ENCODE measurements at places on chromosomes 12 and 14. TPM values are rescaled to one million over a fixed set of nuclear protein-coding genes. Genes with fewer than 3 reads are reported as not detected.

The GPR68 gene
- 1.1 TPM for total RNA-seq

The SLC6A12 gene
- total RNA-seq = not detected

The SFSWAP gene
- total RNA-seq = 76.9 TPM

The LMNTD1 gene
- total RNA-seq = not detected

The RNF31 gene
- 90.5 TPM for total RNA-seq

The SEL1L gene
- 71.5 TPM for total RNA-seq

The LRFN5 gene
- 13.8 TPM for total RNA-seq

The FBRSL1 gene
- 115 TPM for total RNA-seq

The LRRK2 gene
- 1.7 TPM for total RNA-seq

The PMCH gene
- not detected for total RNA-seq

The ANG gene
- total RNA-seq = 3.8 TPM

The C12orf50 gene
- 0.22 TPM for total RNA-seq

DNA sequence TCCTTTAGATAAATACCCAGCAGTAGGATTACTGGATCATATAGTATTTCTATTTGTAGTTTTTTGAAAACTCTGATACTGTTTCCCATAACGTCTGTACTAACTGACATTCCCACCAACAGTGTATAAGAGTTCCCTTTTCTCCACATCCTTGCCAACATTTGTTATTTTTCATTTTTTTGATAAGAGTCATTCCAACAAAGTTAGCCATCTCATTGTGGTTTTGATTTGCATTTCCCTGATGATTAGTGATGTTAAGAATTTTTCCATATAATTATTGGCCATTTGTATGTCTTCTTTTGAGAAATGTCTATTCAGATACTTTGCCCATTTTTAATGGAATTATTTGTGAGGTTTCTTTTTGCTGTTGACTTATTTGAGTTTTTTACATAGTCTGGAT, 486.0 kb downstream of the FLRT2 start:
- no peak for DNase-seq

DNA sequence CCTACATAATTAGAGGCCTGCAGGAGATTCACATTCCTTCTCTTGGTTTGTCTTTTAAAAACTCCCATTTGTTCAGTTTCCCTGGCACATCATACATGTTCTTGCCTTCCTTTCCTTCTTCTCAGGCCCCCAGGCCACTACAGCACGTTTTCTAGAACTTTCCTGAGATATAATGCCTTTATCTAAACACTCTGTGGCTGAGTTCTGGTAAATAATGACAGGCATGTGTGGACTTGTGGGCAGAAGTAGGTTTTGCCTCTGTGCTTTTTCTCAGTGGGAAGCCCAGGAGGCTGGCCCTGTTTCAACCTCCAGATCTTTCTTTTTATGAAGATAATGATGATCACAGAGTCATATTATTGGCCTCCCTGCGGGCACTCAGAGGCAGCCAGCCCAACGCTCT, 117.2 kb downstream of the TMX1 start:
- DNase-seq = no peak

- DNase-seq = no peak
Observed at GRCh38 chr12:117277875-117278274, 83.6 kb downstream of the NOS1 start.

- no peak for DNase-seq
Observed at GRCh38 chr14:74979442-74980397, 23.0 kb upstream of the EIF2B2 start.

DNA sequence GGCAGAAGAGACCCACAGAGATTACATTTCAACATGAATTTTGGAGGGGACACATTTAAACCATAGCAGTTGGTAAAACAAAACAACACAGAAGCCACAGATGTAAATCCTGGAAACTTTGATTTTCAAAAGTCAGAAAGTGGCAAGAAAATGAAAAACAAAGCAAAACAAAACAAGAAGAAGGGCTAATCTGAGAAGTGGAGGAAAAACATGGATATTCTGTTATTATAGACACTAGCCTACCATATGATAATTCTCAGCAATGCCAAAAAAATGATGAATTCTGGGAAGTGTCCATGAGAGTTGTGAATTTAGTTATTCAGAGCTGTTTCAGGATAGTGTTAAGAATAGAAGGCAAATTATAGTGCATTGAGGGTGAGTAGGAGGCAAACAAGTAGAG, 192.3 kb downstream of the TRHDE start:
- DNase-seq = no peak

- no peak for DNase-seq
Observed at GRCh38 chr14:25485381-25485780, 435.4 kb upstream of the STXBP6 start.

GRCh38 chr14:101025696-101026095, 122.2 kb upstream of the RTL1 start:
- DNase-seq = no peak

GRCh38 chr12:107400686-107401447, 284.7 kb upstream of the PWP1 start:
- DNase-seq = no peak

GRCh38 chr12:45331552-45331951, 115.7 kb downstream of the ANO6 start:
- no peak for DNase-seq

- no peak for DNase-seq
Observed at GRCh38 chr12:123126294-123127181, 24.4 kb downstream of the PITPNM2 start.

DNA sequence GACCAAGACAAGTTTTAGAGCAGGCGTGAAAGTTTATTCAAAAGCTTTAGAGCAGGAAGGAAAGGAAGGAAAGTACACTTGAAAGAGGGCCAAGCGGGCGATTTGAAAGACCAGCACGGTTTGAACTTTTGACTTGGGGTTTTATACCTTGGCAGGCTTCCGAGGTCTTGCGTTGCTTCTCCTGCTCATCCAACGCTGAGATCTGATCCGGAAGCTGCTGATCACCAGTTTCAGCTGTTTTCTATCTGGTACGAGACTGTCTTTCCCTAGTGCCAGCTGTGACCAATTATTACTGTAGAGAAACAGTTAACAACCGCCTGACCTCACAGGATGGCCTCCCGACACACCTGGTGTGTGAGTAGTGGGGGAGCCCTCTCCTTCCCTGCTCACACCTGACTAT, 20.6 kb upstream of the SNRPF start:
- DNase-seq = no peak

GRCh38 chr12:121441555-121441954, 41.6 kb downstream of the RNF34 start:
- DNase-seq = no peak

DNA sequence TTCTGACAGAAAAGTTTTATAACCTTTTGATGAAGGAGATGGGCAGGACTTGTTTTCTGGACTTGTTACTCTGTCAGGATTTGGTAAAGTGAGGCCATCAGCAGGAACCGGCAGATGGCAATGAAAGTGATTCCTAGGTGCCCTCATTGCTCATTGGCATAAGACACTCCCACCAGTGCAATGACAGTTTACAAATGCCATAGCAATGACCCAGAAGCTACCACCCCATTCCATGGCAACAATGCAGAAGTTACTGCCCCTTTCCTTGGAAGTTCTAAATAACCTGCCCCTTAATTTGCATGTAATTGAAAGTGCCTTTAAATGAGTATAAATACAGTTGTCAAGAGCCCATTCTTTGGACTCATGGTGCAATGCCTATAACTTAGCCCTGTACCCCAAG, 222.6 kb downstream of the CEP128 start:
- no peak for DNase-seq

GRCh38 chr12:92034858-92035401, 110.7 kb downstream of the BTG1 start:
- DNase-seq = peak; percentile 25

- DNase-seq = no peak
Observed at GRCh38 chr14:105508601-105509000, 17.6 kb downstream of the TEDC1 start.

DNA sequence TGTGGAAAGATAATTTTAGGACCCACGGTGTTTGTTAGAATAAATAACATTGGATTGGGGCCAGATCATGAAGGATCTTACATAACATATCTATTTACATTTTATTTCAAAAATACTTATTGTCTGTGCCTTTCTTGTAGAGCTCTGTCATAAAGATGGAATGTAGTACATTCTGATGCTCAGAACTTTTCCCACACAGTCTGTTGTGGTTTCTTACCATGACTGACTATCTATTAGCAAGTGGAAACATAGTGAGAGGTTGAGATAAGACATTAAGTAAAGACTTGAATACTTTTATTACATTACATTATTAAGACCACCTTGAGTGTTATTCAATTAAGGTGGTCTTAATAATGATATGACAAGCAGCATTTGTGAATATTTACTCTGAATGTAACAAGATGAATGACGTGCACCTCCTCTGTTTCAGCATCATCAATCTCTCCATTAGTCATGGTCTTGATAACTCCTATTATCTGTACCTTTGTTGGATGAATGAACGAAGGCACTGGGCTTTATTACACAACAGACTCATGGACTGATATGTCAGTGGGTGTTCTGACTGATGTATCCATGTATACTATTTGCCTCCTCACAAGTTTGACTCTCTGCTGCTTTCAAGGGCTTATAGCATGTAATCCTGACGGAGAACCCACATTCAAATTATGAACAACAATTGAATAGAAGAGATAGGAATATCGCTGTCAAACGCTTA, 883.0 kb upstream of the FLRT2 start:
- no peak for DNase-seq

GRCh38 chr14:57559576-57559975, 65.9 kb upstream of the CCDC198 start:
- DNase-seq = no peak

DNA sequence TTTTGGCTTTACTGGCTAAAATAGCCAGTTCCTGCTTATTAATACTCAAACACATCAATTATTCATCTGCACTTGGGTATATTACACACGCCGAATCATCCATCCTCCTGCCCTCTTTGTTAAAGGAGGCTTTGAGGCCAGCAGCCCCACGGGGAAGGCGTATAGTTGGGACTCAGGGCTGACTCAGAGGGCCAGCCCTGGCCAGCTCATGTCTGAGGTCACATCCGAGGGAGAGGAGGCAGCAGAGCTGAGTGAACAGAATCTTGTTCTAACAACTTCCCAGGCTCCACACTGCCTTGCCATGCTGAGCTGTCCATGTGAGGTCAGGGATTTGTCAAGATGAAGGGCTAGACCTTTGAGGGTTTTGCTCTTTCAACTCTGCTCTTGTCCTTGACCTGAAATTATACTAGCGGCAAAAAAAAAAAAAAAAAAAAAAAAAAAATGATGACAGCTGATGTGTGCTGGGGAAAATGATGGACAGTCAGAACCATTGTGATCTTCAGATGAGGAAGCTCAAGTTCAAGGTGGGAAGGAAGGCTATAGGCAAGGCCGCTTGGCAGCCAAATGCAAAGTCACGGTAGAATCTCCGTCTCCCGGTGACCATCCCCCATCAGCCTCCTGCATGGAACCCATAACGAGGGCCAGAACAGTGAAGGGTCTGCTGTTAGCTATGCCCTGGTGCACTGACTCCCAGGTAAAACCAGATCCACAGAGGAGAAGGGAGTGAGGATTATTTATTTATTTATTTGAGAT, 12.5 kb upstream of the MARK3 start:
- DNase-seq = no peak

- DNase-seq = no peak
Observed at GRCh38 chr12:21942377-21942703, 1.1 kb upstream of the ABCC9 start.

DNA sequence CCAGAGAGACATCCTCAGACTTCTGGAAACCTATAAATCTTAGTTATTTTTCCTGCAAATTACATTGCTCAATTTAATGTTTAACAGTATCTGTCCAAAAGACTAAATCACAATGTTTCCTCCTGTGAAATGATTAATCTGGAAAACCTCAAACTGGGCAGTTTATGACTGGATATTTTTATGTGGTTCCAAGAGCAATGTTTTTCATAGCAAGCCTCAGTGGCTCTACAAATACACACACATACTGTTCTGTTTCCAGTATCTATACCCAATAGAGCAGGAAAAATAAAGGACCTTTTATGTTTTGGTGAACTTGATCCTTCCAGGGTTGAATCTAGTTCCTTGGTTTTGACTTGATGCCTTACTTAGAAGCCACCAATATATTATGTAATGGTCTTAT, 9.2 kb downstream of the NID2 start:
- DNase-seq = no peak

DNA sequence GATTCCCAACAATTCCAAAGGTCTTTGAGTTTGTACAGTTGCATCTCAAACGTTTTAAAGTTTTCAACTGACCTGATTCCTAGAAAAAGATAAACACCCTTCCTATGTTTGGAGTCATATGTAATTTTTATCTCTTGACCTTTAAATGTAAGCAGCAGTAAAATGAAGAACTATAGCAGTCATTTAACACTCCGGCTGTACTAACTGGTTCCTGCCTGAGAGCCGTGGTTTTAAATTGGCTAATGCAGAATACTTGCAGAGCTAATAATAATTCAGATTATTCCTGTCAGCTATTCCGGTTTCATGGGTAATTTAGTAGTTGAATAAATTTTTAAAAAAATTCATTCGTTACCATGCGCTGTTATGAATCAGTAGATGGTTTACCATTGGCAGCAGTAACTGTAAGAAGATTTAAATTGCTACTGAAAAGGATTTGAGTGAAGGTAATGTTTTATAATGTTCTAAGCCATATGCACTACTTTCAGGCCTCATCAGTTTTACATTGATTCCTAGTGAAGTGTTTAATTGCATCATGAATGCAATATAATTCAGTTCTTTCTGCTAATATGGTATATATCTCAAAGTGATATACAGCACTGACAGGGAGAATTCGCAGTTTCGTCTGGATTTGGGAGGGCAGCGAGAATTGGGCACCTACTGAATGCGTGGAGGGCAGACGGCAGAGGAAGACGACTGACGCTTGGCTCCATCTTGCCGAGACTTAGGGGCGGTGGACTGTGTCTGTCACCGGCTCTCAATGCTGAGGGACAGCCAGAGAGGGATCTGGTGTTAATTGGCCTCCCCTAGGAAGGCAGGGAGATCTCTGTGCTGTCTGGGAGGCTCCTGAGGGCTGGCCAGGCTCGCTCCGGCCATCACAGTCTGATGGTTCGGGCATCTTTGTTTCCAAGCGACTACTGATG, 217.7 kb downstream of the PHETA1 start:
- DNase-seq = no peak

DNA sequence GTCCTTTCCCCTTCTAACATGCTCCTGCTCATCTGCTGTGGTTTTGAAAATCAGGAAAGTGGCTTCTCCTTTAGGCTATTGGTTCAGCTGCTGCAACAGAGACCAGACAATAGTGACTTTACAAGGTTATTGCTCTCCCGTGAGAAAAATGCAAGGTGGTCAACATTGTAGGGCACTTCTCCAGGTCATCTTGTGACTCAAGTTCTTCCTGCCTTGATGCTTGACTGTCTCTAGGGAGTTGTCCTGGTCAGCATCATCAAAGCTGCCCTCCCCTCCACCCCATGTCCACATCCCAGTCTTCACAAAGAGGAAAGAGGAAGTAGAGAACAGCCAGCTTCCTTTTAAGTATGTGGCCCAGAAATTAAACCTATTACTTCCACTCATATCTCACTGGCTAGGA, 3.9 kb upstream of the TMEM63C start:
- DNase-seq = no peak

DNA sequence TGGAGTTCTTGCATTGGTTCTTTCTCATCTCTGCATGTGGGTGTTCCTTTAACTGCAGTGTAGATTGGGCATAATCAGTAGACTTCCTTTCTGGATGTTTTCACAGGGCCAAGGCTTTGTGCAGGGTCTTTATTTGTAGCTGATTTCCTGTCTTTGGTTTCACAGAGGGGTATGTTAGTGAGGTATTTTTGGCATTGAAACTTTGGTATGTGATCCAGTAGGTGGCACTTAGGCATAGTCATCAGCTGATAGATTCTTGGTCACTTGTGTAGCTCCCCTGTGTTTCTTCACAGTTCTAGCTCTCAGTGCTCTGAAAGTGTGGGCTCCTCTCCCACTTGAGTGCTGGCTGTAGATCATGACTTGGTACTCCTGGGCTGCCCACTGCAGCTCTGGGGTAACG, 52.7 kb upstream of the LMO3 start:
- no peak for DNase-seq

All from mesothelial cell of epicardium (in vitro differentiated cells).